ENCODE measurements at places on chromosomes 3 and 15. TPM values are rescaled to one million over a fixed set of nuclear protein-coding genes. Genes with fewer than 3 reads are reported as not detected.

DNA sequence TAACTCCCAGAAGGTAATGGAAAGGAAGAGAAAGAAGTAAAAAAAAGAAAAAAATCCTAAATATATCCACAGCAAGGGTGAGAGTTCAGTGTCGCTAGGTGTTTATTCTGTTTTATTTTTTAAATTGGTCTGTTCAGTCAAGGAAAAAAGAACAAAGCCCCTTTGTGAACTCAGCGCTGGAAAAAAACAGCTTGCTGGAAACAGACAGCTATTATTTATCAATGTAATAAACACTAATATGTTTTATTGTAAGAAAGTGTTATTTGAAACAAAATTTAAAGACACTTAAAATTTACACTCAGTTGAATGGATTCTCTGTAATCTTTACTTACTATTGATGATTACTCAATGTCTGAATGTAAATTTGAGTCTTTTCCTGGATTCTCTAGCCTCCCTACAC lies 32.3 kb upstream of the LEKR1 start:
- no peak overlapping the region for H3K4me3 ChIP-seq
- H3K27ac ChIP-seq = peak overlapping the region; percentile 44
- no peaks in the 10 kb centered on the region for H3K27me3 ChIP-seq
- DNase-seq = no peak
- H3K36me3 ChIP-seq = no peaks in the 10 kb centered on the region
- peaks cover 22% of the 10 kb centered on the region for H3K4me1 ChIP-seq

DNA sequence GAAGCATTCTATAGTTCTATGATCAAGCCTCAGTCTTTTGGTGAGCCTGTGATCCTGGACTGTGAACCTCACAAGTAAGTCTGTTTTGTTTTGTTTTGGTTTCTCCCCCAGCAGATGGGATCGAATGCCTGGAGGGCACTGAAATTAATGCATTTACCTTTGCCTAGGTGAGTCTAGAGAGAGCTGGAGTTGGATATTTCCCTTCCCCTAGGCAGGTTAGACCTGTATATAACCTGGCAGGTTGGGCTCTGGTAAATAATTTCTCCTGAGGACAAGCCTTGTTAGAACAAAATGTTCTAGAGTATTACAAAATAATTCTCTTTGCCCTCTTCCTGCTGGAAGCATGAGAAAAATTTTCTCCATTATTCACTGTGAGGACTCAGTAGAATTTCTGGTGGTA lies 211.9 kb downstream of the TPRG1 start:
- no peak for DNase-seq
- H3K36me3 ChIP-seq = no peaks in the 10 kb centered on the region
- H3K4me3 ChIP-seq = no peak overlapping the region

GRCh38 chr3:45509038-45509767 lies 85.3 kb upstream of the LIMD1 start:
- H3K27ac ChIP-seq = no peak overlapping the region
- no peaks in the 10 kb centered on the region for H3K36me3 ChIP-seq
- H3K27me3 ChIP-seq = no peaks in the 10 kb centered on the region
- DNase-seq = no peak
- no peaks in the 10 kb centered on the region for H3K4me1 ChIP-seq
- H3K4me3 ChIP-seq = no peak overlapping the region

Gene ST6GAL1
- total RNA-seq = 109 TPM

- peaks cover 32% of the 10 kb centered on the region for H3K4me1 ChIP-seq
- H3K36me3 ChIP-seq = peaks cover 5% of the 10 kb centered on the region
- no peak overlapping the region for H3K27ac ChIP-seq
- H3K27me3 ChIP-seq = peaks cover 78% of the 10 kb centered on the region
- DNase-seq = no peak
Observed at GRCh38 chr3:43994657-43995546, 246.8 kb upstream of the TOPAZ1 start.

GRCh38 chr3:17554078-17554477 lies 188.4 kb downstream of the TBC1D5 start:
- no peak overlapping the region for H3K27ac ChIP-seq
- no peaks in the 10 kb centered on the region for H3K27me3 ChIP-seq
- no peaks in the 10 kb centered on the region for H3K36me3 ChIP-seq
- peaks cover 7% of the 10 kb centered on the region for H3K4me1 ChIP-seq
- no peak overlapping the region for H3K4me3 ChIP-seq

DNA sequence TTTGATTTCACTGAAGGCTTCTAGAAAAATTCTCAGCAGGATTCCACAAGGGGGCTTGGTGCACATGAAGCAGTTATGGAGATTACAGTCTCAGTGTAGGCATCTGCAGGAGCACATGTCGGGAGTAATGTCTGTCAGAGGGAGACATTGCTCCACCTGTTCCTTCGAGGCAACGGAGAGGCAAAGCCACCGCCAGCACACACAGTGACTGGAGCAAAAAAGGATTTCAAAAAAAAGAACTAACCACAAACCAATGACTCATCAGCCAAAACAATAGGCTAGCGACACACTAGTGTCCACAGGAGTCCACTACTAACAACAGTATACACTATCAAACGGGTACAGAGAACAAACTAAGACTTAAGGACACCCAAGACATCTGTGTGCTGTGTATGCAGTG lies 68.9 kb downstream of the NPTN start:
- H3K27ac ChIP-seq = peak overlapping the region; percentile 9
- H3K36me3 ChIP-seq = peaks cover 6% of the 10 kb centered on the region
- H3K4me3 ChIP-seq = no peak overlapping the region
- peaks cover 10% of the 10 kb centered on the region for H3K4me1 ChIP-seq

DNA sequence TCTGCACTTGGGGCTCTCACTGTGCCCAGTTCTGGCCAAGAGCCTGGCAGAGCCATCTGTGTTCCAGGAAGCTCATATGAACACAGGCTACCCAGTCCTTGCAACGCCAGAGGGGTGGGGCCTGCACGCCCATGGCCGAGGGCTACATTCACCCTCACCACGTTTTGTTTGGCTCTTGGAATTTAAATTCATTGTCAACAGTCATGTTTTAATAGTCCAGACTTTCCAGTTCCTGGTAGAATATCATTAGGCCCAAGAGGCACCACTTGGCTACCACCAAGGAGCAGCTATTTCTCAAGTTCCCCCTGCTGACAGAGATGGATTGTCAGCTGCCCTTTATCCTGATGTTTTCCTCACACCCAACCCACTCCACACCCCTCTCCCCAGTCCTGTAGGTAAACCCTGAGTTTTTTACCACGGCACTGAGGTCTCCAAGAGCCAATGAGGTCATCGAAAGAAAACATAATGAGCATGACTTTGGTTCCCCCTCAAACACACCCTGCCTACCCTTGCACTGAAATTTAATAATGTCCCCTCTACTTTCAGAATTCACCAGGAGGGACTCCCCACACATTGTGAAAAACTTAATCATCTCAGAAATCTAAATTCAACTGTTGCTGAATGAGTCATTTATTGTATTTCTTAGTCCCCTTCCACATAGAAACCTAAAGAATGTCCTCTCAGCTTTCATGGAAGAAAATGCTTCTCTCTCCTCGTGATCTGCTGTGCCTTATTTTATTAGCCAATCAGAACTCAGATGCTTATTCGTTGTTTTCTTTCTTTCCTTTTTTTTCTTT lies 125.1 kb downstream of the SHQ1 start:
- no peak for DNase-seq
- peaks cover 2% of the 10 kb centered on the region for H3K4me1 ChIP-seq
- H3K36me3 ChIP-seq = no peaks in the 10 kb centered on the region
- H3K4me3 ChIP-seq = no peak overlapping the region
- H3K27ac ChIP-seq = peak overlapping the region; percentile 68
- H3K27me3 ChIP-seq = no peaks in the 10 kb centered on the region

GRCh38 chr15:50134524-50135024 lies 15.5 kb upstream of the ATP8B4 start:
- peaks cover 6% of the 10 kb centered on the region for H3K4me1 ChIP-seq
- peaks cover 43% of the 10 kb centered on the region for H3K27me3 ChIP-seq
- no peak overlapping the region for H3K27ac ChIP-seq
- H3K36me3 ChIP-seq = no peaks in the 10 kb centered on the region
- no peak for DNase-seq

- no peak for DNase-seq
- no peaks in the 10 kb centered on the region for H3K36me3 ChIP-seq
- H3K27ac ChIP-seq = no peak overlapping the region
- H3K4me1 ChIP-seq = peaks cover 4% of the 10 kb centered on the region
Observed at GRCh38 chr3:2506776-2507175, 408.1 kb downstream of the CNTN4 start.

- H3K4me3 ChIP-seq = peak overlapping the region; percentile 92
- DNase-seq = no peak
- H3K4me1 ChIP-seq = peaks cover 60% of the 10 kb centered on the region
- peaks cover 4% of the 10 kb centered on the region for H3K36me3 ChIP-seq
- no peaks in the 10 kb centered on the region for H3K27me3 ChIP-seq
- peak overlapping the region; percentile 97 for H3K27ac ChIP-seq
Observed at GRCh38 chr3:69088063-69088462, 3.3 kb downstream of the ARL6IP5 start.

- no peaks in the 10 kb centered on the region for H3K4me1 ChIP-seq
- H3K36me3 ChIP-seq = no peaks in the 10 kb centered on the region
- H3K27me3 ChIP-seq = no peaks in the 10 kb centered on the region
- H3K27ac ChIP-seq = no peak overlapping the region
Observed at GRCh38 chr3:60728006-60728405, 523.2 kb downstream of the FHIT start.

Gene HERC2
- total RNA-seq = 32.9 TPM

GRCh38 chr3:31892916-31893573 lies 88.0 kb downstream of the OSBPL10 start:
- no peak overlapping the region for H3K27ac ChIP-seq
- DNase-seq = no peak
- H3K36me3 ChIP-seq = peaks cover 3% of the 10 kb centered on the region
- H3K27me3 ChIP-seq = peaks cover 59% of the 10 kb centered on the region
- no peak overlapping the region for H3K4me3 ChIP-seq
- peaks cover 3% of the 10 kb centered on the region for H3K4me1 ChIP-seq

- peaks cover 3% of the 10 kb centered on the region for H3K4me1 ChIP-seq
- no peak overlapping the region for H3K4me3 ChIP-seq
- no peak for DNase-seq
Observed at GRCh38 chr3:186487819-186488218, 56.4 kb downstream of the CRYGS start.

Gene TMOD2
- total RNA-seq = 9.5 TPM

DNA sequence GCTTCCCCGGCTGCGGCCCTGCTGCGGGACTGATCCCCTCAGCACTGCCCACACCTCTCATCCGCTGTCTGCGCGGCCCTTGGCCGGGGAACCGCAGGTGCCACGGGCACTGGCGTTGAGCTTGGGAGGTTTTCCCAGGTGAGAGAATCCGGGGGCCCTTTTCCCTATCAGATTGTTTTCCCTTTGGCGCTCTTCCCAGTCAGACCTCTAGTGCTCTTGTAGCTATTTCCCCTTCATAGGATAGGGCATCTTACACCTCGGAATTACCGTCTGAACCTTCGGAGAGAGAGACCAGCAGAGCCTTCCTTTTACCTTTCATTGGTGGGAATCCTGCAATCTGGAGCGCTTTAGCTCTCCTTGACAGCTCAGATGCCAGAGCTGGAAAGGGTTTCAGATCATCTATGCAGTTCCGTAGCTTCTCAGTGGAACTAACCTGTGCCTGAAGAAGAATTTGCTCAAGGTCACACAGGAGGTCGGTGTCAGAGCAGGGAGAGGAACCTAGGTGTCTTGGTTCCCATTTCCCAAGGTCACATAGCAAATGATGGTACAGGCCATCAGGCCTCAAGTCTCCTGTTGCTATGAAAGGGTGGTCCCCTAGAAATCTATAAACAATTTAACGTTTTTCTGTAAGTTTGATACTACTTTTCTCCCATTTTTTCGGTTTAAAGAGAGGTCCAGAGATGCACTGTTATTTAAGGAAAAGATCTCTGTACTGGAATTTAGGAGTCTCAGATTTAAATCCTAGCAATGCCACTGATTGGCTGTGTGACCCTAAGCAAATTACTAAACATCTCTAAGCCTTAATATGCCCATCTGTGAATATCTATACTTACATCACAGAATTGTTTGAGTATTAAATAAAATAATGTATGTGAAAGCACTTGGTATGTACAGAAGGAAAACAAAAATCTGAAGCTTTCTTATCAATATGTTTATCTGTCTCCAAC lies 916 bp downstream of the IDH3A start:
- H3K27me3 ChIP-seq = no peaks in the 10 kb centered on the region
- H3K27ac ChIP-seq = peak overlapping the region; percentile 82
- H3K36me3 ChIP-seq = no peaks in the 10 kb centered on the region

GRCh38 chr3:151568184-151568583 lies 107.3 kb upstream of the IGSF10 start:
- no peak overlapping the region for H3K4me3 ChIP-seq
- H3K27ac ChIP-seq = no peak overlapping the region
- H3K27me3 ChIP-seq = peaks cover 5% of the 10 kb centered on the region
- H3K4me1 ChIP-seq = no peaks in the 10 kb centered on the region

Gene PSTPIP1
- total RNA-seq = 129 TPM
